ENCODE measurements at places on chromosomes 1 and 21. TPM values are rescaled to one million over a fixed set of nuclear protein-coding genes. Genes with fewer than 3 reads are reported as not detected.

DNA sequence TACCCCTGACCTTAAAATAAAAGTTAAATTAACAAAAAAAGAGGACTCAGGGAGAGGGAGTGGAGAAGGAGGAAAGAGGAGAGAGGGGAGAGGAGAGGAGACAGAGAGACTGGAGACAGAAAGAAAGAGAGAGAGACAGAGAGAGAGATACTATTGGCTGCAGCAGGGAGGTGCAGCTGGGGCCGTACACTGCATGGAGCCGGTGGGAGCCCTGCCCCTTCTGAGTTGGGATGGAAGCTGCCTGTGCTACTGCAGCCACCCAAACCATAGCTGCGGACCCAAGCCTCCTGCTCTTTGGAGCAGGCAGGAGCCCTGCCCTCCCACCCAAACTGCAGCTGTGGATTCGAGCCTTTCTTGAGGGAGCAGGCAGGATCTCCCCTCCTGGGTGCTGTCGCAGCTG is 32.7 kb upstream of the HP1BP3 start:
- H3K36me3 ChIP-seq: peaks cover 10% of the 10 kb centered on the region
- DNase-seq: peak; percentile 11
- no peaks in the 10 kb centered on the region for H3K27me3 ChIP-seq
- no peaks in the 10 kb centered on the region for H3K4me1 ChIP-seq
- H3K4me3 ChIP-seq: no peak overlapping the region

KLF17 gene
- polyA plus RNA-seq: not detected

DNA sequence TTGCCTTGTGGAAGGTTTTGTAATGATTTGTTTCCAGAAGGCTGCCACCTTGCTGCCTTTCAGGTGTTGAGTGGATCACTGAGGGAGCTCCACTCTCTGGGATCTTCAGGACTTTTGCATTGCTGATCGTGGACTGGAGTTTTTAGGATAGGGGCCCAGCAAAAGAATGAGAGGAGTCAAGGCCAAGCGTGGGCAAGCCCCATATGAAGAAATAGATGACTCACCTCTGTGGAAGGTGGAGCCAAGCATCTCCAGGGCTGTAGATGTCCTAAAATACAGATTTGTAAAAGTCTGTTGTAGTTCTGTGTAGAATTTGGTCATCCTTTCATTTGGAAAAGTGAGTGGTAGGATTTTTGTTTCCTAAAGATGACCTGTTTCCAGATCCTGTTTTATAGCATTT is 67.0 kb downstream of the ST3GAL3 start:
- no peak overlapping the region for H3K4me3 ChIP-seq
- no peak overlapping the region for H3K27ac ChIP-seq
- DNase-seq: no peak

SPRR2A gene
- 0.43 TPM for polyA plus RNA-seq

- no peak overlapping the region for H3K27ac ChIP-seq
- no peaks in the 10 kb centered on the region for H3K36me3 ChIP-seq
- H3K4me1 ChIP-seq: no peaks in the 10 kb centered on the region
- DNase-seq: peak; percentile 22
- H3K4me3 ChIP-seq: no peak overlapping the region
Observed at GRCh38 chr1:43225168-43225567, 44.6 kb upstream of the TMEM125 start.

GRCh38 chr1:58251430-58252073 is 295.0 kb downstream of the OMA1 start:
- H3K27me3 ChIP-seq: peaks cover 35% of the 10 kb centered on the region
- peak; percentile 85 for DNase-seq
- no peaks in the 10 kb centered on the region for H3K36me3 ChIP-seq
- H3K4me3 ChIP-seq: no peak overlapping the region

- no peak overlapping the region for H3K27ac ChIP-seq
- DNase-seq: no peak
- no peaks in the 10 kb centered on the region for H3K36me3 ChIP-seq
- no peak overlapping the region for H3K4me3 ChIP-seq
- no peaks in the 10 kb centered on the region for H3K27me3 ChIP-seq
Observed at GRCh38 chr1:107563441-107563840, 401.5 kb downstream of the VAV3 start.

ZNF593OS gene
- polyA plus RNA-seq: 1.1 TPM

DNA sequence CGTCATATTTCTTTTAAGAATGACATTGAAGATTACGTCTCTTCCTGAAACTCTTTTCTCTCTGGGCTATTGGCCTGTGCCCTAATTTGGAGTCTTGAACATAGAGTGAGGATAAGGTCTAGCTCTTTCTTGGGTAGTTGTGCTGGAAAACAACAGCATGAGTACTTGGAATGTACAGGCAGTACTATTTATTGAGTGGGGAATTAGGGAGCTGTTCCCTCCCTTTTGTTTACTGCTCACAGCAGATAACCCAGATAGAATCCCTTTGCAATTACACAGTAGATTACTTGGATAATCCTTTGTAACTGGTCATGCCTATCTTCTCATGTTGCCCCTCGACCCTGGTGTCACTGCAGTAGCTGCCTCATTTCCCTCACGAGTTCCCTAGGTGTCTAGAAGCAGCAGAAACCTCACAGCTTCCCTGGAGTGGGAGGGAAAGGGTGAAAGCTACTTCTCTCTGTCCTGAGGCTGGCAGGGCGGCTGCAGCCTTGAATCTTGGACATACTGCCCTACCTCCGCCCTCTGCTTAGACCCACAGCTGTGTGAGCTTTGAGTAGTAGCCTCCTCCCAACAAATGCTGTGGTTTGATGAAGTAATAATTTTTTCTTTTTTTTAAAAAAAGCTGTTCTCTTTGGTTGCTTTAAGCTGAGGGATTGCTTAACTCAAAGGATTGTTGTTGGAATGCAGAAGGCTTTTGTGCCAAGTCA is 70.6 kb downstream of the FGGY start:
- no peak overlapping the region for H3K27ac ChIP-seq
- H3K4me1 ChIP-seq: no peaks in the 10 kb centered on the region
- no peak for DNase-seq
- no peaks in the 10 kb centered on the region for H3K27me3 ChIP-seq

ASPM gene
- polyA plus RNA-seq: 35.6 TPM

TCHHL1 gene
- not detected for polyA plus RNA-seq

DNA sequence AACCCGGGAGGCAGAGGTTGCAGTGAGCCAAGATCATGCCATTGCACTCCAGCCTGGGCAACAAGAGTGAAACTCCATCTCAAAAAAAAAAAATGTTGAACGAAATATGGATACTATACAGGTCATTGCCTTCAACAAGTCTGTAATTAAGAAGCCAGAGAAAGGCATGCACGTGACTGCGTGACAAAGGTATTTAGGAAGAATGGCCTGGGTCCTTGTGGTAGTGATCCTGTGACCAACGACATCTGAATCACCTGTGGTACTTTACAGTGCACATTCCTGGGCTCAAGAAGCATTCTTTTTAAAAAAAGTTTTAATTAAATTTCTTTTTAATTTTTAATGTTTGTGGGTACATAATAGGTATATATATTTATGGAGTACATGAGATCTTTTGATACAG is 115.0 kb downstream of the GREM2 start:
- no peak overlapping the region for H3K27ac ChIP-seq
- no peak for DNase-seq
- peaks cover 4% of the 10 kb centered on the region for H3K4me1 ChIP-seq
- peaks cover 14% of the 10 kb centered on the region for H3K27me3 ChIP-seq
- H3K4me3 ChIP-seq: no peak overlapping the region

DNA sequence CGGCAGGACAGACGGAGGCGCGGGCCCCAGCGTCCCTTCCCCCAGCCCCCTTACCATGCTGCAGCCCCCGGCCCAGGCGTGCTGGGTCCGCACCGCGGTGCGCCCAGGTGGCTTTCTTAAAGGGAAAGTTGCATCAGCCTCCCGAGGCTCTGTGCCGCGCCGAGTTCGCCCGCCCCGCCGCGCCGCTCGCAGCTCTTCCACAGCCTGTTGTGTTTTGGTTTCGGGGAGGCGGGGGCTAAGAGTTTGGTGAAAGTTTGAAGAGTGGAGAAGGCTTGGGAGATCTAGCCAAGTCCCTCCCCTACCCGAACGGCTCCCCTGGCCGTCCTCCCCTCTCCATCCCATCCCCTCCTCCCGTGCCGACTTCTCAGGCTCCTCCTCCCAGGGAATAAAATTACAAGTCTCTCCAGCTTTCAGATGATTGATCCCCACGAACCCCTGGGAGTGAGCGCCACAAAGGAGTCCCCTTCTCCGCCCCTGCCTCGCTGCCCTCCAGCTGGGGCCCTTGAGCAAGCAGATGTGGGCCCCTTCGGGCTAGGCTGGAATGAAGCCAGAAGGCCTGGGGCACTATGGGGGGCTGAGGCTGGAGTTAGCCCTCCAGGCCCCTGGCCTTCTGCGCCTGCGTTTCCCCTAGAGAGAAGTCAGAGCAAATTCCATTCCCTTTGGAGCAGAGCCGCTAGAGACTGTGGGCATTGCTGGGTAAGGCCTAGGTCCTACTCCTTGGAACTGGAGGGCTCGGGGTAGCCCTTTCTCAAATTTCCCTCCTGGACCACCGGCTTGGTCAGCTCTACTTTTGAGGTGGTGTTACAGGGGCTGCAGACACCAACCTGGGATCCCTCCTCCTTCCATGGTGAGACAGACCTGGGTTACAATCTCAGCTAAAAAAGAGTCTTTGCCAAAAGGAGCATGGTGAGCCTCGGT is at the start of gene SLC6A9:
TSS of gene SLC6A9 (minus strand) at position 211 of the 918 bp plus-strand sequence. CDS start 7,185 bp downstream, outside the sequence.
- peaks cover 24% of the 10 kb centered on the region for H3K4me1 ChIP-seq
- DNase-seq: peak; percentile 82
- peak within 1 kb of the TSS; percentile 98 for H3K27ac ChIP-seq
- peak within 1 kb of the TSS; percentile 98 for H3K4me3 ChIP-seq

DNA sequence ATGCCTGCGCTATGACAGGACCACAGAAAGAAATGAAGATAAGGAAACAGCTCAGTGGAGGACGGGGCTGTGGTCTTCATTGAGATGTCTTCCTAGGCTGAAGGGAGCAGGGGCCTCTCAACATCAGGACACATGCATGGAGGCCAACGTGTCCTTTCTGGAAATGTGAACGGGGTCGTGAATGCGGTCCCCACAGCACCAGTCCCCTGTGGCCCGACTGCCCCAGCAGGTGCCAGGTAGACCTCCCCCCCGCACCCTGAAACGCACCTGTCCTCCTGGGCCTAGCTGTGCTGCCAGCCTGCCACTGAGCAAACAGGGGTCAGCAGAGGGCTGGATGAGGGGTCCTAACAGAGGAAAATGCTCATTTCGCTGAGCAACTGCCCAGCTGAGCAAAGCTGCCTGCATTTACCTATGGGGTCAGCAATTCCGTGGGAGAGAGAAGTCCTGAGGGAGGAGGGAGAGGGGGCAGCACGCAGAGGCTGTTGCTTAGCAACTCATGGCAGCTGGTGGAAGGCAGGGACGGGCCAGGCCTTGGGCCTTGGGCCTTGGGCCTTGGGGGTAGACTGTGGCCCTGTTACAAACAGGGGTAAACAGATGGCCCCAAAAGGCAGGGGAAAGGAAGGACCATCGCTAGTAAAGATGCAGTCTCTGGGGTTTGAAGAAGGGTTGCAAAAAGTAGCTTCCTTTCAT is 77.4 kb downstream of the NPHP4 start:
- no peaks in the 10 kb centered on the region for H3K4me1 ChIP-seq
- no peaks in the 10 kb centered on the region for H3K27me3 ChIP-seq
- no peak overlapping the region for H3K4me3 ChIP-seq
- no peak for DNase-seq

LCE3E gene
- polyA plus RNA-seq: not detected

- DNase-seq: no peak
- no peaks in the 10 kb centered on the region for H3K36me3 ChIP-seq
- no peak overlapping the region for H3K27ac ChIP-seq
- H3K27me3 ChIP-seq: no peaks in the 10 kb centered on the region
- H3K4me1 ChIP-seq: no peaks in the 10 kb centered on the region
Observed at GRCh38 chr1:2185880-2186855, 8.4 kb downstream of the FAAP20 start.

DNA sequence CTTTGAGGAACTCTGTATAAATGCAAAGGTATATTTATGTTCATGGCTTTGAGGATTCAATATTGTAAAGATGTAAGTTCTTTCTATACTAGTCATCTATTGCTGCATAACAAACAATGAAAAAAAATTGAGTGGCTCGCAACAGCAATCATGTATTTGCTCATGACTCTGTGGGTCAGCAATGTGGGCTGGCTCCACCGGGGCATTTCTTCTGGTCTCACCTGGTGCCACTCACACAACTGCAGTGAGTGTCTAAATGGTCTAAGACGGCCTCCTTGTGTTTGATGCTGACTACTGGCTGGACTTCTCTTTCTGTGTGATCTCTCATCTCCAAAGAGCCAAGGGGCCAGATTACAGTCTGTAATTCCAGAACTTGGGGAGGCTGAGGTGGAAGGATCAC is 45.1 kb upstream of the EXO1 start:
- no peak for DNase-seq
- H3K4me3 ChIP-seq: no peak overlapping the region
- no peaks in the 10 kb centered on the region for H3K4me1 ChIP-seq
- no peak overlapping the region for H3K27ac ChIP-seq
- no peaks in the 10 kb centered on the region for H3K36me3 ChIP-seq

- no peaks in the 10 kb centered on the region for H3K36me3 ChIP-seq
- H3K27ac ChIP-seq: no peak overlapping the region
- no peaks in the 10 kb centered on the region for H3K4me1 ChIP-seq
- no peak for DNase-seq
Observed at GRCh38 chr1:38534473-38534823, 325.1 kb downstream of the RRAGC start.

RABGGTB gene
- polyA plus RNA-seq: 77.1 TPM

TNFRSF1B gene
- 0.68 TPM for polyA plus RNA-seq

IFFO2 gene
- polyA plus RNA-seq: 1.5 TPM

- H3K27me3 ChIP-seq: no peaks in the 10 kb centered on the region
- DNase-seq: no peak
- no peak overlapping the region for H3K4me3 ChIP-seq
- H3K4me1 ChIP-seq: no peaks in the 10 kb centered on the region
- H3K27ac ChIP-seq: no peak overlapping the region
Observed at GRCh38 chr1:211722277-211723175, 47.1 kb upstream of the NEK2 start.

DNA sequence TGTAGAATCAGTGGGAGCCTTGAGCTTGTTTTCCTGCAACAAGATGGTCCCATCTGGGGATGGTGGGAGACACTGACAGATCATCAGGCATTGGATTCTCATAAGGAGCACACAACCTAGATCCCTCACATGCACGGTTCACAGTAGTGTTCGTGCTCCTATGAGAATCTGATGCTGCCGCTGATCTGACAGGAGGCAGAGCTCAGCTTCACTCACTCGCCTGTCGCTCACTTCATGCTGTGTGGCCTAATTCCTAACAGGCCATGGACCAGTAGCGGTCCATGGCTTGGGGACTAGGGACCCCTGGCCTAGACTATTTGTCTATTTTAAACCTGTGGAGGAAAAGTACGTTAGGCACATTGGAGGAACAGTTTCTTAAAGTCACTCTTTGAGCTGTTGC is 140.0 kb downstream of the EDEM3 start:
- H3K27me3 ChIP-seq: no peaks in the 10 kb centered on the region
- no peak overlapping the region for H3K27ac ChIP-seq
- no peak for DNase-seq
- H3K4me1 ChIP-seq: no peaks in the 10 kb centered on the region

CYP4Z1 gene
- not detected for polyA plus RNA-seq

- peaks cover 7% of the 10 kb centered on the region for H3K4me1 ChIP-seq
- no peaks in the 10 kb centered on the region for H3K36me3 ChIP-seq
- no peaks in the 10 kb centered on the region for H3K27me3 ChIP-seq
Observed at GRCh38 chr1:93042187-93043056, 36.7 kb upstream of the MTF2 start.
